ENCODE measurements at places on chromosomes 2 and 18.

DNA sequence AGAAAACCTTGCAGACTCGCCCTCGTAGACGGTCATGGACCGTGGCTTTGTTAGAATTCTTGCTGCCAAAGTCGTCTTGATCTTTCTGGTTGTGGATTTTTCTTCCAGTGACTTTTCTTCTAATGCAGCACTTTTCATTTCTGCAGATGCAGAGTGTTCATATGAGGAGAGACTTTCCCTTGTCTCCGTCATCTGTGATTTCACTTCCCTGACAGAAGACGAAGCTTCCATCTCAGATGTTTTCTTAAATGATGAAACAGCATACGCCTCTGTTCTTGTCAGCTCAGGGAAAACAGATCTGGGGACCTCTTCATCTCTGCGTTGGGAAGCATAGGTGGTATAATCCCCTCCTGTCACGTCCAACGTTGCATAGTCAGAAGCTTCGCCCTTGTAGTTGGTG, 50.9 kb downstream of the PLEKHA3 start:
- DNase-seq = no peak

DNA sequence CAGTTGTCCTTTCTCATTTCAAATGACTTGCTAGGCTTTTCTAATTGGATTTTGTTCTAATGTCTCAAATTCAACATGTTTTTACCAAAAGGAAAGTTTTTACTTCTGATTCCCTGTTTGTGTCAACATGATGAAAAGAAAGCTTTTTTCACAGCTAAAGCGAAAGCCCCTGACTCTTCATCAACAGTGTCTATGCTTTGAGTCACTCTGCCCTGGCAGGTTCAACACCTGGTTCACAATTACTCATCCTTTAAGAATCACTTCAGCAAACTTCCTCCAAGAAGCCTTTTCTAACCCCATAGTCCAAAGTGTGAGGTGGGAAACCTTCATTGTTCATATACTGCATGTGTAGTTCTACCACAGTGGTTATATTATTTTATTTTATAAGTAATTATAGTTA, 7.6 kb upstream of the DSG2 start:
- no peak for DNase-seq

GRCh38 chr2:20333738-20334137, 16.9 kb downstream of the PUM2 start:
- DNase-seq = no peak

DNA sequence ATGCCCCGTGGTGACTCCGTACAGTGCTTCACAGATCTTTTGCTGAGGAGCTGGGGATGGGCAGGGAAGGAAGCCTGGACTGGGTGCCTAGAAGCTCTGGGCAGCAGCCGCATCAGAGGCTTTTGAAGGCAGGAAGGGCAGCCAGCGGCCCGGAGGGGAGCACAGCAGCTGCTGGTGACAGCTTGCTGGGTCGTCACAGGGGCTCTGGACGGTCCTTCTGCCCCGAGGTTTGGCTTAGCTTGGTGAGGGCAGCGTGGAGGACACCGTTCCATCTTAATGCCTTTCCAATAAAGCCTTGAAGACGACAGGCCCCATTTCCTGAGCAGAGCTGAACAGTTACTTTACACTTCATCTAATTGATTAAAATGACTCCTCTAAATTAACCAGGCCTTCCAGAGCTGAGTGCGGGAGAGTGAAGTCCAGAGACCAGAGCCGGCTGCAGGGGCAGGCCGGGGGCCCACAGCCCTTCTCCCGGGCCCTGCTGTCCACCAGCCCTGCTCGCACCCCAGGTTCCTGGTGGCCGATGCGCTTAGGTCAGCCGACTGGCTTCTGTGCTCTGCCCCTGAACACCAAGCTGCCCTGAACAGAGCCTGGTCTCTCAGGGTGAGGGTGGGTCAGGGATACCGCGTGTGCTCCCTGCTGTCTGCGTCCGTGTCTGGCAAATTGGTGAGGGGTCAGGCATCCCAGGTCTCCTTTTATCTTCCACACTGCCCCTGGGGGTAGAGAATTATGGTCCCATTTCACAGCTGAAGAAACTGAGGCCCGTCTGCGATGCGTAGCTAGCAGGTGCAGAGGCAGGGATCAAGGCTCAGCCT, 43.5 kb downstream of the RRM2 start:
- no peak for DNase-seq

DNA sequence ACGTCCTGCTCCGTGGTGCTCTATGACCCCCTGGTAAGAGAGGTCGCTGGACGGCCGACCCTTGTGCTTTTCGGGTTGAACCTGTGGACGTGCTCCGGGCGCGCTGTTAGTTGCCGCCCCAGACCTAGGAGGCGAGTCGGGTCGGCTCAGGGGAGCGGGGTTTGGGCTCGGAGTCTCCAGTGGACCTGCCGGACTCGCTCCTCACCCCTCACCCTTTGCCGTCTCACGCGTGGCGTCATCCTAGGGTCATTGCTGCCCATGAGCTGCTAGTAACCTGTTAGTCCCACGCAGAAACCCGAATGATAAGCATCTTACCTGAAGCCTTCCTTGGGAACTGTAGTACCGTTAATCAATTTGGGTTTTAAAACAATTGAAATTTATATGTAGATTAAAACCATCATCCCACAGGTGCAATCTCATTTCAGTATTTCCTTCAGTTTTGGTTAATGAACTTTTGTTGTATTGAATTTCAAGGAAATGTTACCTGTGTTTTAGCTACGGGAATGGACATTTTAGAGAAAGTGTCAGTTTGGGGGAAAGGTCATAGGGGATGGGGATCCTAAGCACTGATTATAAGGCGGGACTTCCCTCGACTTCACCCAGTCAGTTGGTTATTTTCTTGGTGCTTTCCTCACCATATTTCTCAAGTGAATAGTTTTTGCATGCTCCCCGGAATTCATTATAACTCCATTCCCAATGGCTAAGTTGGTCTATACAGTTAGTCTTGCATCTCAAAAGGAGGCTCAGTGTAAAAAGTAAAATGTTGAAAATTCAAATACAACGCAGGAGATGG, 536 bp downstream of the ELP2 start:
- no peak for DNase-seq

DNA sequence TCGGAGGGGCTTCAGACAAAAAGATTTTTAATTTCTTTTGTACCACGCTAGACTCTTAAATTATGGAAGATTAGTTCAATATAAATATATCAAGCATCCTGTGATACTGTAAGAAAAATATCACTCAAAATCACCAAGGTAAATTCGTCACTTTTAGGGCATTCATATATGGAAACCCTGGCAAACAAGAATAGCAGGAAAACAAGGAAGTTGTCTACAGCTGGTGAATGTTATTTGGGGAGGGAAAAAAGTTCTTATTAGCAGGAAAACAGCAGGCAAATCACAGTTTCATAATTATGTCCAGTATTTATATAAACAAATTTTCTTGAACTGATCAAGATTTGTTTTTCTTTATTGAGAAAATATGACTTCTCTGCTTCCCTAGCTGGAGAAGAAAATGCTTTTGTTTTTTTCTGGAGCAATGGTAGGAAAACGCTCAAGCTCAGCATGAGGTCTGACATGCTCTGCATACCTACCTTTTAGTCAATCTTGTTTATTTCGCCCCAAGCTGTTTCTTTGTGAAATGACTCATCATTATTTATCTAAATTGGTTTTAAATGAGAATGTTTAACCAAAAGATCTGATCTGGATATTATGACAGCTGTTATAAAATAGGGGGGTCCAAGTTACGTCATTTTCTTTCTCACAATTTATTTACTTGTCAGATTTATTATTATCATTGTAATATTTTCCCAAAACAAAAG, 14.7 kb downstream of the LINC00305 start:
- DNase-seq = no peak

- no peak for DNase-seq
Measured at GRCh38 chr2:11102956-11103860, 52.1 kb upstream of the SLC66A3 start.

GRCh38 chr2:19652811-19653210, 249.0 kb downstream of the TTC32 start:
- DNase-seq = no peak

DNA sequence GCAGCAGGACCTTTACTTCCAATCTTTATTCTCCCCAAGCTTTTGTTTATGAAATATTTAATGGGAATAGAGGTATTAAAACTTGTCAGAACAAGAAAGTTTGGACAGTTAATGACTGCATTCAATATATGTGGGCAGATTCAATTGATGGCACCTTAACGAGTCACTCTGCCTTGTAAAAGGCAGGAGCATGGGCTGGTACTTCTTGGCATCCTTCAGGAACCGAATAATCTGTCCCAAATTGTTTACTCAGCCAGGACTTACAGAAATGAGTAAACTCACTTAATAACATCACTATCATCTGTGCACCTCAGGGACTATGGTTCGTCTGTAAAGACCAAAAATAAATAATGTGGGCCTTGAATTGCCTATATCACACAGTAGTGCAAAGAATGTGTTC, 1280.3 kb upstream of the TMEFF2 start:
- no peak for DNase-seq

DNA sequence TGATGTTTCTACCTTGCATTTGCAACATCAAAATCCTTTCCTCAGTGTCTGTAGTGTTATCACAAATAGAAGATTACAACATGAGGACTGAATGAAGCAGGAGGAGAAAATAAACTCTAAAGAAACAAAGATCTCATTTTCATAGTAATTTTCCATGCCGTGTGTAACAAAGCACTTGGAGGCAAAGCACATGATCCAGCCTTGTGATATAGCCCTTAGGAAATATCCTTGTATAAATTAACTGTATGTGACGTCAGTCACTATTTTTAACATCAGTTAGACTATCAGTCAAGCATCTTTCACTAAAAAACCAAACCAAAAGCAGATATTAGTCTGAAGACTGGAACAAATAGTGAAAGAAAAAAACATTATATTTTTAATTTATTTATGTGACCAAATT, 492.1 kb upstream of the CNTNAP5 start:
- DNase-seq = no peak

DNA sequence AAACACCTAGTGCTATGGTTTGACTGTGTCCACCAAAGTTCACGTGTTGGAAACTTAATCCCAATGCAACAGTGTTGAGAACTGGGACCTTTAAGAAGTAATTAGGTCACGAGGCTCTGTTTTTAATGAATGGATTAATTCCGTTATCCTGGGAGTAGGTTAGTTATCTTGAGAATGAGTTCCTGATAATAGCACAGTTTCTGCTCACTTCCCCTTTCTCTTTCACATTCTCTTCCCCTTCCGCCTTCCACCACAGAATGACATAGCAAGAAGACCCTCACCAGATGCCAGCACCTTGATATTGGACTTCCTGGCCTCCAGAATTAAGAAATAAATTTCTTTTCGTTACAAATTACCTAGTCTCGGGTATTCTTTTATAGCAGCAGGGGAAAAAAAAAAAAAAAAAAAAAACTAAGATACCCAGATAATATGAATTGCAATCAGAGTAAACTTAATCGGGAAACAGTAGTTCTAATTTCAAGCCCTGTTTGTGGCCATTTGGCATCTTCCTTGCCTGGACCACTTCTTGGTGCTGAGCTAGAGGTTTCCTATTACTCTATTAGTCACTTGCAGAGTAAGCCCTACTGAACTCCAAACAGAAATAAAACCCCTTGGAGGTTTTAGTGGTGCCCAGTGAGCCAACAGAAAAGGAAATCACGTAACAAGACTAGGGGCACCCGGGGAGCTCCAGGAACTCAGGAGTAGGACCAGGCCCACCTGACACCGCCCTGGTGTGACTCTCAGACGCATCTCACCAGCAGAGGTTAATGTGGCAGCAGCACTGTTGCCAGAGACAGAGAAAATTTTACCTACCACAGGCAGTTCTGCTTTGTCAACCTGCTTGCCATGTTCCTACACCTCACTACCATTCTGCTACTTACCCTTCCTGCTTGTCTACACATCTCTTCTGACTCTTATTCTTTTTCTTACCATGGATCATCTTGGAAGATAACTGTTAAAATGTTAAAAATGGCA, 147.6 kb upstream of the CAB39 start:
- no peak for DNase-seq

DNA sequence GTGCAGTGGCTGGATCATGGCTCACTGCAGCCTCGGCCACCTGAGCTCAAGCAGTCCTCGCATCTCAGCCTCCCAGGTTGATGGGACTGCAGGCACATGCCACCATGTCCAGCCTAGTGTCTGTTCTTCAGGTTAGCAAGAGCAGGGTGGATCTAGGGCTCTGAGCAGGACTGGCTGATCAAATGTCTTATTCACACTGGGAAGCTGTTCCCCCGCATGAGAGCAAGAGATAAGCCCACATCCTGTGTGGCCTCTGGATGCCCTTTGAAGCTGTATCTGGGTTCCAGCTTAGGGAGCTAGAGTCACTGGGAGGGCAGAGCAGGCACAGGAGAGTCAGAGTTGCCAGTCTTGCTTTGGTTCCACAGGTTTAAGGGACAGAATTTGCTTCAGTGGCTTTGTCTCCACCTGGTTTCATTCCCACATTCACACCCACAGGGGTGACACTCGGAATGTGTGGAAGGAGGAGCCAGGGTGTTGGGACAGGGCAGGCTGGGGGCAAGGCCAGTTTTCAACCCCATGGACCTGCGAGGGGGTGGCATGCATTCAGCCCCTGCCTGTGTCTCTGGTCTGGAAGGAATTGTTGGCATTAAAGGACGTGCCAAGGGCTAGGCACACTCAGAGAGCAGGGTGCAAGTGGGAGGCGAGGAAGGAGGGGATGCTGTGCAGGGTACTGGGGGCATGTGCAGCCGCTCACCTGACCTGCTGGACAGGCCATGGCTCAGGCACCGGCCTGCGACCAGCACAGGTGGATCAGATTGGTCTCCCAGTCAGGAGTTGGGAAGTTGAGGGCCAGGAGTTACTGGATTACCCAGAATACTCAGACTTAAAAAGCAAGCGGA, 24.5 kb downstream of the PTPN18 start:
- no peak for DNase-seq

GRCh38 chr2:68880213-68880612, 9.0 kb upstream of the BMP10 start:
- DNase-seq = no peak

GRCh38 chr2:74682501-74682900, 28.5 kb downstream of the SEMA4F start:
- no peak for DNase-seq

DNA sequence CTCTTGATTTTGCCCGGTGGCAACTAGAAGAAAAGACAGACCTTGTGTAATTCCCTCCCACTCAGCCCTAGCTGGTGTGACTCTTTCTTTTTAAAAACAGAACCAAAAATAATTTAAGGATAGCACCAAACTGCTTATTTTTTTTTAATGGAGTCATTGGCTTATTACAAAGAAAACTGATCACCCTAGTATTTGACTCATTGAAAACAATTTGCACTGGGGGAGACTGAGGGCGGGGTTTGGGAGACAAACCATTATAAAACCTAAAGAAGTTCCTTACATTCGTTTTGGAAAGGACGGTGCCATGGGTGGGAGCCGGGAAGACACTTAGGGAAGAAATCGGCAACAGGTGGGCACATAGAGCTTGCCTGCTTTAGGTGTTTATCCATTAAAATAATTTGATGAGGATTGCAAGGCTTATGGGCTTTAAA, 2.5 kb downstream of the PAX3 start:
- DNase-seq = no peak

- DNase-seq = no peak
Measured at GRCh38 chr2:151845884-151846283, 17.7 kb upstream of the ARL5A start.

- no peak for DNase-seq
Measured at GRCh38 chr2:147657086-147658000, 187.5 kb upstream of the ACVR2A start.

- DNase-seq = no peak
Measured at GRCh38 chr2:112173646-112174319, 35.6 kb downstream of the FBLN7 start.

- DNase-seq = no peak
Measured at GRCh38 chr18:47772374-47773248, 157.8 kb downstream of the SMAD2 start.

All from caudate nucleus (tissue), 63 donors.